ENCODE measurements at places on chromosomes 7 and 10.

DNA sequence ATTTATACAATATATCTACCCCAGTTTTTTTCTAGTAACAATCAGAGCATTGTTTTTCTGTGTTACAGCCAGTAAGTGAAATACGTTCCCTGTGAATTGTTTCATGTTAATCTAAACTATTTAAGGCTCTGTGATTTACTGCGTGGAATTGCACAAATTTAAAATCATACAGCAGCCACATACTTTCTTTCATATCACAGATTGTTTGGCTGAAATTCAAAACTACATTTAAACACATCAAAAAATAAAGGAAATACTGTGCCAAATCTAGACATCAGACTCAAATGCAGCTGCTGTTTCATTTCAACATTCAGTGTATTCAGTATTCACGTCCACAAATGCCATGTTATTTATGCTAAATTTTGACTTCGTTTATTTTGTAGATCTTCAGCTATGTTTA is 242.6 kb upstream of the HGF start:
- DNase-seq: no peak

- no peak for DNase-seq
Measured at GRCh38 chr10:588246-589165, 101.0 kb downstream of the DIP2C start.

DNA sequence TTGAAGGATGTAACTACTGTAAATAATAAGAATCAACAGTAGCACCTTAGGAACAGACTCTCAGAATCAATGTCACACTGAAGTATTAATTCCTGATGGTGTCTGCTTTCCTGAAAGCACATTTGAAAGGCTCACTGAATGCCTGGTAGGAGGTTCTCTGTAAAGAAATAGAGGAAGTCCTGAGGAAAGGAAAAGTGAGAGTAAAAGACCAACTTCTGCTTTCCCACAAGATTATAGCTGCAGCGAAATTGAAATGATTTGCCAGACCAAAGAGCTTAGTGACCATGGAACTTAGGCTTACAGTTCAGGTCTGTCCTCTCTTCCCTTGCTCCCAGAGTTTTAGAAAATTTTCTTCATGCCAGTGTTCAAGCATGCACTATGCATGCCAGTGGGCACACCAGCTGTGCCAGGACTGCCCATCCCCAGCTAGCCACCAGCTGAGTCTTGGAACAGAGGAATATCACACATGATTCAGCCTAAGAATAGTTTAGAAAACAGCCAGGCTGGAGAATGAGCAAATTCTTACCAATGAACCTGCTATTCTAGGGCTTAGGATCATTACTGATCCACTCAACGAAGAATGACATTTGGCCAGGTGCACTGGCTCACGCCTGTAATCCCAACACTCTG is 123.2 kb downstream of the HERPUD2 start:
- no peak for DNase-seq

GRCh38 chr10:46106410-46107255 is 60.6 kb upstream of the MSMB start:
- peak; percentile 54 for DNase-seq

DNA sequence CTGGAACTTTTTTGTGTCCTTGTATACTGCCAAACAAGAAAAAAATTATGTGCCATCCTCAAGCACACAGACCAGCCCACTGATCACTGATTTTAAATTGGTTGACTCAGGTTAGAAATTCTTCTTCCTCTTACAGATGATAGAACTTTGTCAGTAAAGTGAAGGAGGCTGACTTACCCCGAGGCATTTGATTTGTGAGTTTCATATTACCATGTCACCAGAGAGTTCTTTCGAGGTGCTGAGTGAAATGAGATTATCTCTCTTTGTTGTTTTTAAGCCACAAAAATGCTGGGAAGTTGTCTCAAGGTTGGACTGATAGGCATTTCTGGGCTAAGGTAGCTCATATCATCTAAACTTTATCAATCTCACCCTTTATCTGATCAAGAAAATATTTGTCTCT is 78.8 kb upstream of the FAM180A start:
- DNase-seq: no peak

DNA sequence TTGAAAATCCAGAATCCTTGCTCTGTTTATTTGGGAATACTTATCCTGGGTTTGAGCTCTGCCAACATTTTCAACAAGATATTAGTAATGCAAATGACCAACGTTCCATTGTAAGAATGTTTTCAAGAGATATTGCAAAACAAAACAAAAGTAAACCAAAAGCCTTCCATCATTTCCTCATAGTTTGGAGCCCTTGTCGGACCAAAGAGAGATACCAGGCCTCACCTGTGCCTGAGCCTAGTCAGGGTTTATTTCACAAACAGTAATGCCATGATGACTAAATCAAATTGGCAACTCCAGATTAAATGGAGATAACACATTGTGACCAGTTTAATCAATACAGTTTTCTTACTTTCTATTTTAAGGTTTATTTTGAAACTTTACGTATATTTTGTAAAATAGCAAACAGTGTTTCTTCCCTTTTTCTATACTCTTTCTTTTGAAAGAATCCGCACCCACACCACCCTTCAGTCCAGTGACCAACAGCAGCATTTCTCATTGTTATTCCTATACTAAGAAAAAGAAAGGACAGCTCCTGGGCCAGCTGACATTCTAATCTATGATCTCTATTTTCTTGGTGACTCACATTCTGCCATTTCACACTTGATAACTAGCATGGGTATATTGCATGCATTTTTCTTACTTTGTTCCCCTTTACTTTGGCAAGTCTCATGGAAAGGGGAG is 168.5 kb upstream of the MEOX2 start:
- DNase-seq: peak; percentile 46

DNA sequence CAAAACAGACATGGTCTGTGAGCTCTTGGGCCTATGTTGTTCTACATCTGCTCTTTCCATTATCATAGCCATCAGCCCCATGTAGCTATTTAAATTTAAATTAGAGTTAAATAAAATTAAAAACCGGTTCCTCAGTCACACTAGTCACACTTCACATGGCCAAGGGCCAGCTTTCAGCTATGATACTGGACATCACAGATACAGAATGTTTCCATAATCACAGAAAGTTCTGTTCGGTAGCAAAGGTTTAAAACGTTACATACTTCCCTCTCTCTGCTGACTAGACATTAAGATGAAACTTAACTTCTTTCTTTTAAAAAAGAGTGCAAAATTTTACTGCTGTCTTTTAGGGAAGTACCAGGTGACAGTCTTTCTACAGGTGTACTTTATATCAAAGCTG is 43.0 kb downstream of the SRPK2 start:
- DNase-seq: no peak

DNA sequence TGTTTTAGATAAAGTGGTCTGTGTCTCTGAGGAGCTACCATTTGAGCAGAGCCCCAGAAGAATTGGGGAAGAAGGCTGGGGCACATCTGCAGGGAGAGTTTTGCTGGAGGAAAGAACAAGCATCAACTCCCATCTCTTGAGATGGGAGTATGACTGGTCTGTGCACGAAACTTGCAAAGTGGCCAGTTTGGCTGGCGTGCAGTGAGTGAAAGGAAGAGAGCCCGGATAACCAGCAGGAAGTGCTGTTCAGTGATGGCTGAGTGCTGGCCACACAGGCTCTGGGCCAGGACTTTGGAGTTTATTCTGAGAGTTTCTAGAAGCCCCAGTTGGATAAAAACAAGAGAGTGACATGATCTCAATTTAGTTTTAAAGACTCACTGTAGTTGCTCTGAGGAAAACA is 34.4 kb upstream of the SVIL start:
- no peak for DNase-seq

- no peak for DNase-seq
Measured at GRCh38 chr10:9451211-9451773, 1396.8 kb downstream of the GATA3 start.

- no peak for DNase-seq
Measured at GRCh38 chr10:123562811-123563580, 103.2 kb upstream of the GPR26 start.

DNA sequence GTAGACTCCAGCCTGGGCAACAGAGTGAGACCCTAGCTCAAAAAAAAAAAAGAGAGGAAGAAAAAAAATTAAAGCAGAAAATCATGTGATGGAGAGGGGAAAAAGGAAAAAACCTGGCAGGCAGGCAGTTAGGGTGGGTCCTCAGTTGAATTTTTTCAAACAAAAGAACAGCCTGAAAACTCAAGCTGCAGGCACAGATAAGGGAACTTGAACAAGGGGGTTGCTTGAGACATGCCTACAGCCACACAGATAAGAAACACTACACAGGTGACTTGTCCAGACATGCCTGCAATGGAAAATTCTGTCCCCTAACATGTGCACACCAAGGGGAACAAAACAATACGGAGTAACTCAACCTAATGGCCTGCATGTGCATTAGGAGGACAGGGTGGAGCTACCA is 19.2 kb downstream of the VIM start:
- no peak for DNase-seq

DNA sequence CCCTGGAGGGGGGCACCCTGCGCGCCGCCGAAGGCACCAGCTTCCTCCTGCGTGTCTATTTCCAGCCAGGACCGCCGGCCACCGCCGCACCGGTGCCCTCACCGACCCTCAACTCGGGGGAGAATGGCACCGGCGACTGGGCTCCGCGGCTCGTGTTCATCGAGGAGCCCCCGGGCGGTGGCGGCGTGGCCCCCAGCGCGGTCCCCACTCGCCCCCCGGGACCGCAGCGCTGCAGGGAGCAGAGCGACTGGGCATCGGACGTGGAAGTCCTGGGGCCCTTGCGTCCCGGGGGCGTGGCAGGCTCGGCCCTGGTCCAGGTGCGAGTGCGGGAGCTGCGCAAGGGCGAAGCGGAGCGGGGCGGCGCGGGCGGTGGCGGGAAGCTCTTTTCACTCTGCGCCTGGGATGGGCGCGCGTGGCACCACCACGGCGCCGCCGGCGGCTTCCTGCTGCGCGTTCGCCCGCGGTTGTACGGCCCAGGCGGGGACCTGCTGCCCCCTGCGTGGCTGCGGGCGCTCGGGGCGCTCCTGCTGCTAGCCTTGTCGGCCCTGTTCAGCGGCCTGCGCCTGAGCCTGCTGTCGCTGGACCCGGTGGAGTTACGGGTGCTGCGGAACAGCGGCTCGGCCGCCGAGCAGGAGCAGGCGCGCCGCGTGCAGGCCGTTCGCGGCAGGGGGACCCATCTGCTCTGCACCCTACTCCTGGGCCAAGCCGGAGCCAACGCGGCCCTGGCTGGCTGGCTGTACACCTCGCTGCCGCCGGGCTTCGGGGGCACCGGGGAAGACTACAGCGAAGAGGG is 594 bp downstream of the CNNM1 start:
- peak; percentile 72 for DNase-seq

DNA sequence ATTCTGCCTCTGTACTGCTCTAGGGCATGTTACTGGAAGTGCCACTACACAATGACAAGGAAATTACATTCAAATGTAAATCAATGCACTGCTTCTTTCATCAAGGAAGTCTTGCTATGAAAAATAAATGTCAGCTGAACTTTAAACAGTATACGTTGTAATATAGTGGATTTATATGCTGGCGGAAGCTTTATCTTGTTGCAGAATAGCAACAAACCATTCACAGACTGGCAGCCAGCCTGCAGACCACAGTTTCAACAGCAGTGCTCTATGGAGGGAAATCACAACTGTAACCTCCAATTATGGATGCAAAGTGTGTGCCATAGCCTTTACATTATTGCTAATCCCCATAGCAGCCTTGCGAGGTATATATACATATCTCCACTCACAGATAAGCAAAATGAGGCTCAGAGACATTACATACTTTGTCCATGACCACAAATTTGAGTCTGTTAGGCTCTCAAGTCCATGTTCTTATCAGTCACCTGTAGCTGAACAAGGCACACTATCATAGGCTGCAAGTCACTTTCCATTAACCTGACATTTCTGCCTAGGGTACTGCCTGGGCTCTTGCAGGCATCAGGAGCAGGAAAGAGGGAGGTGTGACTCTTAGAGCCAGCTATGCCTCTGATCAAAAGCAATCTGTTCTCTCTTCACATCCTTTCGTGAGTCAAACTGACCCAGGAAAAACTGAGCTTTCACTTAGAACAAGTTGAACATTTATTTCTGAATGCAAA is 22.6 kb downstream of the COL28A1 start:
- no peak for DNase-seq

DNA sequence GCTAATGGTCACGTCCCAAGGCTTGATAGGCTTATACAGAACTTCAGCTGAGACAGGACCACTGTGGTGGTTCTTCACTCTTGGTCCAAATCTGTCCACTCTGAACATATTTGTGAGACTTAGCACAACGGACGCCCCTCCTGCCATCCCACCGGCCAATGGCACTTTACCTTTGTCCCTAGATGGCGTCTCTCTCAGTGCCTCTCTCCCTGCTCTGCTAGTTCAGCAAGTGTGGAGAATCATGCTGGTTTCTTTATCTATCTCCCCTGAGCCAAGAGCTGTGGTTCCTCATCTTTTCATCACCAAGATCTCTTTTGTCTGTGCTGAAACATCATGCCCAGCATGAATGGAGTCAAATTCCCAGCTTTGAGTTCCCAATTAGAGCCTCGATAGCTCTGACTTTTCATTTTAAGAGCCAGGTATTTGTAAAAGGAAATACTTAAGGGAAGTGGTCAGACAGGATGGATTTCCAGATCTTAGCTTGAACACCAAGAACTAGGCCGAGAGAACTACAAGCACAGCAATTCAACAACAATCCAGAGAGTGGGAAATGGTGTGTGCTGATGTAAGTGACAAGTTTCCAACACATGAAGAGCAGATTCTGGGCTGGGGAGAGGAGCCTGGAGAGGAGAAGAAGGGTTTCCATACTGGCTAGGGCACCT is 69.5 kb downstream of the ZNF800 start:
- DNase-seq: no peak

GRCh38 chr10:130403153-130404075 is 267.2 kb downstream of the GLRX3 start:
- DNase-seq: no peak

DNA sequence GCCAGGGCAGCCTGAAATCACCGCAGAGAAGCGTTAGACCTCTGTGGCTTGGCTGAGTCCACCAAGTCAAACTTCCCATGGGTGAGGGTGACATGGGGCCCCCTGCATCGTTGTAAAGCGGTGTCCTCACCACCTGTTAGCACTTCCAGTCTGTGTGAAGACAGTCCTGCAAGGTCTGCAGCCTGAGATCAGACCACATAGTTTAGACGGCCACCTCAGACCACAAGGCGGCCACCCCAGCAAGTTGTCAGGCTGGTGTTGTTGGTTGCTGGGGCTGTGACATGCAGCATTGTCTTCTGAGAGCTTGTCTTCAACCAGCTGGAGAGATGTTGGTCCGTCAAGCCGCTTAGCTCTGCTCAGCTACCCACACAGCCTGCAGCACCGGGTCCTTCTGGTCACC is 44.1 kb upstream of the TARP start:
- no peak for DNase-seq

All from foreskin fibroblast (primary cell).